Stimulated activated naive CD4-positive, alpha-beta T cell (primary cell): ENCODE measurements at places on chromosomes 6 and 20.

DNA sequence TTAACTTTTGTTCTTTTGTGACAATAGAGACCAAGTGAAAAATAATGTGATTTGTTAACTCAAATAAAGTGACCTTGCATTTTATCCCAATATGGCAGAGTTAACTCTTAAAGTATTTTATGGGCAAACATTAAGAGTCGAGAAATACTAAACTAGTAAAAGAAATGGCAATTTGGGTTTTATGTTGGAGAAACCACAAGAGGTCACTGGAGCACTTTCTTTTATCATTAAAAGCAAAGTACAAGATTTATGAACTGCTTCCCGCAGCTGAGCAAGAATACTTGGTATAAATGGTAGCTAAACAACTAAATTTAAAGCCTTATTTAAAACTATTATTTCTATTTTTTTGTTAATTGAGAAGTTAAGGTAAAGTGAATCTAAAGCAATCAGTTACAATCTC lies 33.5 kb upstream of the MCM9 start:
- DNase-seq, result no peak

GRCh38 chr20:58327211-58327610 lies 17.7 kb downstream of the RAB22A start:
- DNase-seq, result no peak

GRCh38 chr6:95280686-95281273 lies 296.6 kb upstream of the MANEA start:
- DNase-seq, result no peak

DNA sequence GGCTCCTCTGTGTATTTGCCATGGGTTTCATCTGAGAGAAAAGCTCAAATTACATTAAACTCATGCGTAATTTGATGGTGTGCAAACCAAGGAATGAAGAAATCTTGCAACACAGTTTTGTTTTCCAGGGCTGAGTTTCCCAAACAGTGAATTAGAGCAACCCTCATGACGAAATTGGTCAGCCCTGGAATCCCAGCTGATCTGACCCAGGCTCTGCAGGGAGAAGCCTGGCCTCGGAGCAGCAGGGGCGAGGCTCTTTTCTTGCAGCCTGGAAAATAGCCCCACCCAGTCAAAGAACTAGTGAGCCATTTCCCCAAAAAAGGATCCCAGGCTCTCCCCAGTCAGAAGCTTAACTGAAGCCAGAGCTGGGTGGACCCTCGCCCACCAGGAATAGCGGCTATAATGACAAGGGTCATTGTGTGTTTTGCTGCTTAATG lies 107.3 kb upstream of the SNX9 start:
- no peak for DNase-seq

GRCh38 chr6:53666271-53666626 lies 693 bp upstream of the KLHL31 start:
- DNase-seq, result no peak
